Stimulated activated CD8-positive, alpha-beta memory T cell treated with anti-CD3 and anti-CD28 coated beads, Interleukin-2, amount 100 ng/mL, for 48 hours (primary cell): ENCODE measurements at places on chromosomes 13 and 19.

DNA sequence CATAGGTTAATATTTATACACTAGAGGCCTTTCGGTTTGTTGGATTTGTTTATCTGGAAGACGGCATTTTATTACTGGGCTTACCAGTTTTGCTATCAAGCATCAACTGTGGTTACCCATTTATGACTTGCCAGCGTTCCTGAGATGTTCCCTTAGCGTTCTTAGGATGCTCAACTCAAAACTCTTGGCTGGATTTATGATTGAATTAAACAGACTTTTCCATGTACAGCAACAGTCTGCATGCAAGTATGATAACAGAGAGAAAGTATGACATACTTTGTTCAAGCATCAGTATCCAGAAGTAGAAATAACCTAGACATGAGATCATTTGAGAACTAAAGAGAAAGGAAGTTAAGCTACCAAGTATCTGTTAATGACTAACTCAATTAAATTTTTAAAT lies 29.9 kb upstream of the RNF113B start:
- no peak for DNase-seq

GRCh38 chr19:33047422-33047821 lies 17.3 kb downstream of the RHPN2 start:
- no peak for DNase-seq

GRCh38 chr13:25064396-25064795 lies 31.5 kb upstream of the PABPC3 start:
- DNase-seq, result no peak

DNA sequence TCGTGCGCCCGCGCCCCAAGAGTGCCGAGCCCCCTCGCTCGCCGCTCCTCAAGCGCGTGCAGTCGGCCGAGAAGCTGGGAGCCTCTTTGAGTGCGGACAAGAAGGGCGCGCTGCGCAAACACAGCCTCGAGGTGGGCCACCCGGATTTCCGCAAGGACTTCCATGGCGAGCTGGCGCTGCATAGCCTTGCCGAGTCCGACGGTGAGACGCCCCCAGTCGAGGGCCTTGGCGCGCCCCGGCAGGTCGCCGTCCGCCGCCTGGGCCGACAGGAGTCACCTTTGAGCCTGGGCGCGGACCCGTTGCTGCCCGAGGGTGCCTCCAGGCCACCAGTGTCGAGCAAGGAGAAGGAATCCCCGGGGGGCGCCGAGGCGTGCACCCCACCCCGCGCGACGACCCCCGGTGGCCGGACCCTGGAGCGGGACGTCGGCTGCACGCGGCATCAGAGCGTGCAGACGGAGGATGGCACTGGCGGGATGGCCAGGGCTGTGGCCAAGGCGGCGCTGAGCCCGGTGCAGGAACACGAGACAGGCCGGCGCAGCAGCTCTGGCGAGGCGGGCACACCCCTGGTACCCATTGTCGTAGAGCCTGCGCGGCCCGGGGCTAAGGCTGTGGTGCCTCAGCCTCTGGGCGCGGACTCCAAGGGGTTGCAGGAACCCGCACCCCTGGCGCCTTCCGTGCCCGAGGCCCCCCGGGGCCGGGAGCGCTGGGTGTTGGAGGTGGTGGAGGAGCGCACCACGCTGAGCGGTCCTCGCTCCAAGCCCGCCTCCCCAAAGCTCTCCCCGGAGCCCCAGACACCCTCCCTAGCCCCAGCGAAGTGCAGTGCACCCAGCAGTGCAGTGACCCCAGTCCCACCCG lies 7.1 kb downstream of the DNASE2 start:
- no peak for DNase-seq

DNA sequence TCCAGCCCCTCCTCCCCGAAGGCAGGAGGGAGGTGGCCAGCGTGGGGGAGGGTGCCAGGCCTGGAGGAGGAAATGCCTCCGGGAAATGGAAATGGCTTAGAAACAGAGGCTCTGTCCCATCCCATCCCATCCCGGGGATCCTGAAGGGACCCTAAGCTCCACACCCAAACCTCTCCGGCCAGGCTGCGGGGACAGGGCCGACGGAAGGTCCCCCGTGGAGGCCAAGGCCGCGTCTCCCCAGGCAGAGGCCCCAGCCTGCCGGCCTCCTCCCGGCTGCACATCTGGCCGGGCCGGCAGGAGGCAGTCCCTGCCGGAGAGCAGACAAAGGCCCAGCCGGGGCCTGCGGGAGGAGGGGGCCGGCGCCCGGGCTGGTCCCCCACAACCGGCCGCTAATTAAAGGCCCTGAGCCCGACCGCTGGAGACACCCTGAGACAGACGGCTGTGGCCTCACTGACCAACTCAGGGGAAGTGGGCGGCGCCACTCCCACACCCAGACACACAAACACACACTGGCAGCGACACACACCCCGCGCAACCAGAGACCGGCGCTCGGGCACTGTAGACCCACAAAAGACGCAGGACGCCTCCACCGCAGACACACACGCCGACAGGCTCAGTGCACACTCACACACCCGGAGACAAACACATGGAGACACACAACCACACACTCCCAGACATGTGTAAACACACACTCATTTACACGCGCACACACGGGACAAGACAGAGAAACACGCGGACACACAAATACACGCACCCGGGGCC lies 1.1 kb downstream of the ADAMTS10 start:
- no peak for DNase-seq
